Peyer's patch (tissue), 4 donors: ENCODE measurements at places on chromosomes 7 and 10. TPM values are rescaled to one million over a fixed set of nuclear protein-coding genes. Genes with fewer than 3 reads are reported as not detected.

DNA sequence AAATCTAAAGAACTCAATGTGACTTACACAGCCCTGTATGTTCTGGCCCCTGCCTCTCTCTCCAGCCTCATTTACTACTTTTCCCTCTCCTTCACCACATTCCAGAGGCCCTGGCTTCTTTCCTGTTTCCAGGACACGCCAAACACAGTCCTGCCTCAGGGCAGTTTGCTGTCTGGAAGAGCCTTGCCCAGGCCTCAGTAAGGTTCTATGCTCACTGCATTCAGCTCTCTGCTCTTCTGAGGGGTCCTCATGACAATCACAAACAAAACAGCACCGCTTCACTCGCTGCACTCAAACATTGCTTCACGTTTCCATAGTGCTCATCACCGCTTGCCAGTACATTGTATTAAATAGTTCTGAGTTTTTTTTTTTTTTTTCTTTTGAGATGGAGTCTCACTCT lies 35.1 kb upstream of the GARS1 start:
- DNase-seq: no peak
- no peaks in the 10 kb centered on the region for H3K4me1 ChIP-seq
- H3K27me3 ChIP-seq: no peaks in the 10 kb centered on the region
- H3K36me3 ChIP-seq: peaks cover 13% of the 10 kb centered on the region

DNA sequence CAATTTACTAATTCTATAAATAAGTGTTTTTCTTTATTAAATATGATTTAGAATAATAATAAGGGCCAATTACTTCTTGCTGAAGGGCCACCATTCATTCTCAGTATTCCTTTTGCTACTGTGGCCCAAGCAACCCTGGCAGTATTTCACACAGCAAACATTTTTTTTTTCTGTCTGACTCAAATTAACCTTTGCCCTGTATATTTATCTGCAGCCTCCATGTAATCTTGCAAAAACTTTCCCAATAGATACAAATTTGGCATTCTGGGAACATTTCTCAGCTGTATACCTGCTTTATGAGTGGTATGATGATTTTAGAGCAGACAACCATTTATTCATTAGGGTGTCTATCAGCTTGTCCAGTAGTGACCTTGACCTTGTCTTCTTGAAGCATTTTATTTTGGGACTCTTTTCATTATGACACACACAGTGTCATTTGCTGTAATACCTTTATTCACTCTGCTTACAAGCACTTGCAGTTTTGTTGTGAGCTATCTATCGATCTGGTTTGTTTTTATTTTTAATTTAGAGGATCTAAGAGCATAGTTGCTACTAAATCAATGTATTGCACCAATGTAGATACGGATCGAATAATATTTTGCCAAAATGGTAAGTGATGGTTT lies 159.7 kb upstream of the PLXDC2 start:
- H3K4me1 ChIP-seq: no peaks in the 10 kb centered on the region
- no peak overlapping the region for H3K27ac ChIP-seq

DNA sequence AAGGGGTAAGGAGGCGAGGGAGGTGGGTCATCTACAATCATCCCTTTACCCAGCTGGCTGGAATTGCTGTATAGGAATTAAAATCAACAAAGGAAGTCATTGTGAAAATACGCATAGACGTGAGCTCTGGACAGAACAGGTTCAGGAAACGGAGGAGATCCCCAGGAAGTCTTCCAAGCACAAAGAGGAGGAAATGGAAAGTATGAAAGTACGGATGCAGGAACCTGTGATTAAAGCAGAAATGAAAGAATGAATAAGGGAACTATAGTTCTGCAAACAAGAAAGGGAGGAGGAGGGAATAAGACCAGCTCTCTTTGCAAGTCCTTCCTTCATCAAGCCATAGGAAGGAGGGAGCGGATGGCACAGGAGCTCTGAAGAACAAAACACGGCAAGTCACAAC lies 61.8 kb downstream of the PYROXD2 start:
- no peak overlapping the region for H3K27ac ChIP-seq
- H3K4me3 ChIP-seq: no peak overlapping the region
- DNase-seq: no peak
- H3K36me3 ChIP-seq: no peaks in the 10 kb centered on the region
- no peaks in the 10 kb centered on the region for H3K27me3 ChIP-seq

DNA sequence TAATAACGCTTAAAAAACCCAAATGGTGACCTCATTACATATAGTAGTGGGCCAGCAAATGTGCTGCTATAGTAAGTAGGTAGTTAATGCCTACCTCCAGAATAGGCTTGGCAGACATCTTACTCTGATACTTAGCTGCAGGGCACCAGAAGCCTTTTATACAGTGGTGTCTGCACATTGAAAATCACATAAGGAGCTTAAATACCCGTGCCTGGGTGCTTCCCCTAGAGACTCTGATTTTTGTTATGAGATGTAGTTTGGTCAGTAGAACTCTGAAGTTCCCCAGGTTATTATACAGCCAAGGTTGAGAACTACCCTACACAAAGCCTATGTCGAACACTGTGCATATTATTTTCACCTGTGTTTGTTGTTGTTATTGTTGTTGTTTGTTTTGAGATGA lies 47.2 kb downstream of the ANKIB1 start:
- no peaks in the 10 kb centered on the region for H3K36me3 ChIP-seq
- no peaks in the 10 kb centered on the region for H3K27me3 ChIP-seq
- DNase-seq: no peak
- H3K27ac ChIP-seq: no peak overlapping the region

Gene EPO
- total RNA-seq: not detected

Gene LIPJ
- not detected for total RNA-seq

Gene PLPP4
- not detected for total RNA-seq

Gene ABCB4
- 16.5 TPM for total RNA-seq
